ENCODE measurements at places on chromosomes 6 and 20. TPM values are rescaled to one million over a fixed set of nuclear protein-coding genes. Genes with fewer than 3 reads are reported as not detected.

DNA sequence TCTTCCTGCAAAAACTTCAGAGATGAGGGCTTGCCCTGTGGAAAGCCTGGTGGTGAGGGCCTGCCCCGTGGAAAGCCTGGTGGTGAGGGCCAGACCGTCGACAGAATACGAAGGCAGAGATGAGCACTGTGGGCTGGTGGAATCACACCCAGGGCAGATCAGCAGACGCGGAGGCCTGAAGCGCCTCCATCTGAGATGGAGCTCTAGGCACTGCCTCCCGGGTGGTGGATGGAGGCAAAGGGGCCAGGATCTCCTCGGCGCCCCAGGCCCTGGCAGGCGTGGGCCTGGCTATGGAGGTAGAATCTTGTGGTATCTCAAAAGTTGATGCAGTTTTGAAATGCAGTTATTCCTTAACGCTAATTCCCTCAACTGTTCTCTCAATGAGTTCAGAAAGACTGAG, 104.8 kb downstream of the PSMB1 start:
- no peak for DNase-seq

DNA sequence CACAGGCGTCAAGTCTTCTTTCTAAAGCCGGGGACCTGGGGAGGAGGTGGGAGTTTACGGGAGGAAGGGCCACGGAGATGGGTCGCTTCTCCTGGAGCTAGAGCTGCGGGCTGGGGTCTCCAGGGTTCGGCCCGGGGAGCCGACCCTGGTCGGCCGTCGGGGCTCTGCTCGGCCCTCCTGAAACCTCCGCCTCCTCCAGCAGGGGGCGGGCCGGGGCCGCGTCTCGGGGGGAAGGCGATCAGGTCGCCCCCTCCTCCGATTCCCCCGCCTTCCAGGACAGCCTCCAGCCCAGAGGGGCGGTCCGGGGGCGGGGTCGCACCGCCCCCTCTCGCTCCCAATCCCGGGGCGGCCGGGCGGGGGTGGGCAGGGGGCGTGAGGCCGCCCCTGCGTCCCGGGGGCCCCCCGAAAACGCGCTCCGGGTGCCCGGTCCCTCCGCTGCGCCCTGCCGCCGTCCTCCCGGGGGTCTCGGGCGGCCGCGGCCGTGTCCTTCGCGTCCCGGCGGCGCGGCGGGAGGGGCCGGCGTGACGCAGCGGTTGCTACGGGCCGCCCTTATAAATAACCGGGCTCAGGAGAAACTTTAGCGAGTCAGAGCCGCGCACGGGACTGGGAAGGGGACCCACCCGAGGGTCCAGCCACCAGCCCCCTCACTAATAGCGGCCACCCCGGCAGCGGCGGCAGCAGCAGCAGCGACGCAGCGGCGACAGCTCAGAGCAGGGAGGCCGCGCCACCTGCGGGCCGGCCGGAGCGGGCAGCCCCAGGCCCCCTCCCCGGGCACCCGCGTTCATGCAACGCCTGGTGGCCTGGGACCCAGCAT, at the start of gene CEBPB:
TSS of gene CEBPB (plus strand) at position 580 of the 814 bp plus-strand sequence. CDS start at position 784, 204 bp downstream.
- peak; percentile 88 for DNase-seq

GRCh38 chr6:90413867-90414266, 117.2 kb upstream of the BACH2 start:
- DNase-seq = peak; percentile 12

GRCh38 chr6:22300273-22300998, 3.6 kb upstream of the PRL start:
- no peak for DNase-seq

GRCh38 chr20:48783533-48784272, 44.1 kb downstream of the PREX1 start:
- DNase-seq = peak; percentile 22

The FNDC1 gene
- not detected for total RNA-seq
